Gastrocnemius medialis (tissue), 4 donors: ENCODE measurements at places on chromosomes 1 and 21. TPM values are rescaled to one million over a fixed set of nuclear protein-coding genes. Genes with fewer than 3 reads are reported as not detected.

Gene CAMK1G
- not detected for total RNA-seq

Gene TMEM125
- not detected for total RNA-seq

Gene FAM167B
- total RNA-seq, result 2.3 TPM

Gene LRRC53
- not detected for total RNA-seq

DNA sequence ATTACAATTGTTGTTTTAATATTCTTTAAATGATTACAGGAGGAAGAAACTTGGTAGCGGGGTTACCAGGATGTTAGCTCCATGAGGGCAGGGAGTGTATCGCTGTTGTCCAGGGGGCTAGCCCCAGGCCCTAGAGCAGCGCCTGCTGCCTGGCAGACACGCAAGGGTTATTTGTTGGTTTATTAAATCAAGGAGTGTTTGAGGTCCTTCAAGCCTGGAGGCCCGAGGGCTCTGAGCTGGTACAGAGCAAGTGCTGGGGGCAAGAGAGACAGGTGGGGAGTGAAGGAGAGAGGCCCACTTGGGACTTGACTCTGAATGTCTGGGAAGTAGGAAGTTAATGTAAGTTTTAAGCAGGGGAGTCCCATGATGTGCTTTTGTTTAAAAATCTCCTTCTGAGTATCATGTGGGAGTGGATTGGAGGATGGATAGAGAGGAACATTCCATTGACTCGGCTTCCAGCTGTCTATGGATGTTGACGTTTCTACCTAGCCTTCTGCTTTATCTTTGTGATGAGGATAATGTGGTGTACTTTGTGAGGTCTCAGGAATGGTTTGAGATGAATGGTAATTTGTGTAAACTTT is 8.7 kb downstream of the ITSN1 start:
- DNase-seq, result no peak
- no peaks in the 10 kb centered on the region for H3K27me3 ChIP-seq
- H3K4me1 ChIP-seq, result peaks cover 27% of the 10 kb centered on the region
- H3K4me3 ChIP-seq, result no peak overlapping the region
- no peaks in the 10 kb centered on the region for H3K36me3 ChIP-seq
- H3K27ac ChIP-seq, result no peak overlapping the region

DNA sequence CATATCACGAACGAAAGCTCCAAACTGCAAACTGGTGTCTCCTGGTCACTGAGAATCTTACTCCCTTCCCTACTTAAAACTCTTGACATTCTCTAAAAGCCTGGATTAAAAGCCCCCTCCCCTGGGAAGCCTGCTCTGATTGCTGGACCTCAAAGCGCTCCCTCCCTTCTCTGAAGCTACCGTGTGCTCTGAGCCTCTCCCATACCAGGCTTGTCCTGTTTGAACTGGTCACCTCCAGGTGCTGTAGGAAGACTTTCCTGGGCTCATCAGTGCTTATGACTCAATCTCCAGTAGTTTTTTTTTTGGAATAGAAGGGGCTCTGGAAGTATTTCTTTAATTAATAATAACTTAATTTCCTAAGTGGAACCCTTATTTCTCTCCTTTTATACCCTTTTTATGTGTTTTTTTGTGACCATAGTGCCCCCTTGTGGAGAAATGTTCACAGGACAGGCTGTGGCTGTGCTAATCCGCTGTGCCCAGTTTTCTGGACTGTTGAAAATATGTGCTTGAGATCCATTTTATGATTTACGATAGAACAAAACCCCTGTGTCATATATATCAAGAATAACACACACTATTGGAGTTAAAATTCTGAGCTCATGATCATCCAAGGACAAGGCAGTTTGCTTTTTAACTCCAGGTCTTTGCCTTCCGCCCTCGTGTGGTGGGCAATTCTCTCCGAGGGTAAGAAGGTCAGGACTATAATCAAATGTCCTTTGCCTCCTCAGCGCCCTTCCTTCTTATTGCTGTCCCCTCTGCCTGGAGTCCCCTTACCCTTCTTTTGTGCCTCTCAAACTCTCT is 16.9 kb downstream of the MTARC1 start:
- no peak overlapping the region for H3K4me3 ChIP-seq
- no peak overlapping the region for H3K27ac ChIP-seq
- no peak for DNase-seq

- H3K4me3 ChIP-seq, result no peak overlapping the region
- no peaks in the 10 kb centered on the region for H3K4me1 ChIP-seq
- no peaks in the 10 kb centered on the region for H3K36me3 ChIP-seq
- no peaks in the 10 kb centered on the region for H3K27me3 ChIP-seq
- H3K27ac ChIP-seq, result no peak overlapping the region
- no peak for DNase-seq
Observed at GRCh38 chr1:231206856-231207255, 34.2 kb upstream of the GNPAT start.

GRCh38 chr1:210469441-210469840 is 140.7 kb downstream of the HHAT start:
- H3K27ac ChIP-seq, result no peak overlapping the region
- H3K4me1 ChIP-seq, result no peaks in the 10 kb centered on the region
- H3K36me3 ChIP-seq, result no peaks in the 10 kb centered on the region
- no peaks in the 10 kb centered on the region for H3K27me3 ChIP-seq
- no peak for DNase-seq
- H3K4me3 ChIP-seq, result no peak overlapping the region

- H3K27me3 ChIP-seq, result no peaks in the 10 kb centered on the region
- no peaks in the 10 kb centered on the region for H3K36me3 ChIP-seq
- peaks cover 19% of the 10 kb centered on the region for H3K4me1 ChIP-seq
- H3K27ac ChIP-seq, result peak overlapping the region; percentile 86
- H3K4me3 ChIP-seq, result no peak overlapping the region
Observed at GRCh38 chr1:184793967-184794366, 39.3 kb upstream of the EDEM3 start.

- H3K27me3 ChIP-seq, result no peaks in the 10 kb centered on the region
- no peak overlapping the region for H3K4me3 ChIP-seq
- no peak for DNase-seq
- peak overlapping the region; percentile 33 for H3K27ac ChIP-seq
Observed at GRCh38 chr1:33426916-33427315, 4.0 kb downstream of the PHC2 start.
